ENCODE measurements at places on chromosomes 2 and 18.

DNA sequence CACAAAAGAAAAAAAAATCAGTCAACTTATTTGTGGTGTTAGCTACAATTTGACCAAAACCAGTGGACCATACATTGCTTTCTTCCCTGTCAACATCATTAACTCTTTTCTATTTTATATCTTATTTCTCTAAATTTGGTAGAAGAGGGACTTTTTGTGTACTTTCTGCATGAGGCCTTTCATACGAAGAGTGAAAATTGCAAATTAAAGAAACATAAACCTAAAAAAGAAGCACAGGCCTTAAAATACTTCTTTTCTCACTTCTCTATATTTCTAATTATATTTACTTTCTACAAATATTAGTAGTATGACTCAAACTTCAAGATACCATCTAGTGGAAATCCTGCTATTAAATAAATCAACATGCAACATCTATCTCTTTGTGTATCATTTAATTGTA is 1073.4 kb upstream of the ZEB2 start:
- DNase-seq: no peak

- DNase-seq: no peak
Measured at GRCh38 chr2:105688946-105689345, 55.8 kb upstream of the NCK2 start.

GRCh38 chr2:157438863-157439823 is 4.7 kb downstream of the CYTIP start:
- DNase-seq: no peak

DNA sequence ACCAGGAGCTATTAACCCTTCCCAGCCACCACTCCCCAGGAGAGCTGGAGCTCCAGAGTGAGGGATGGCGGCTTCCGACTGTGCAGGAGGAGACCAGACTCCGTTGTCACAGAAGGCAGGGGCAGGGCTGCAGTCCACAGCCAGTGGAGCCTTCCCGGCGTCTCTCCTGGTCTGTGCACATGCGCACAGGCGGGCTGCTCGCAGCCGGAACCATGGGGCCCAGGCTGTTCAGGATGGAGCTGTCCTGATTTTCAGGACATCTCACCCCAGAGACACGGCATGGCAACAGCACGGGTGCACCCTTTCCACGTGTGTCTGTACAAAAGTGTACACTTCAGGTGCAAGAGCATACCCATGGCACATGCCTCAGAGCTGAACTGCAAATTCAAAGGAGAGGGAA is 28.9 kb downstream of the EIPR1 start:
- no peak for DNase-seq

DNA sequence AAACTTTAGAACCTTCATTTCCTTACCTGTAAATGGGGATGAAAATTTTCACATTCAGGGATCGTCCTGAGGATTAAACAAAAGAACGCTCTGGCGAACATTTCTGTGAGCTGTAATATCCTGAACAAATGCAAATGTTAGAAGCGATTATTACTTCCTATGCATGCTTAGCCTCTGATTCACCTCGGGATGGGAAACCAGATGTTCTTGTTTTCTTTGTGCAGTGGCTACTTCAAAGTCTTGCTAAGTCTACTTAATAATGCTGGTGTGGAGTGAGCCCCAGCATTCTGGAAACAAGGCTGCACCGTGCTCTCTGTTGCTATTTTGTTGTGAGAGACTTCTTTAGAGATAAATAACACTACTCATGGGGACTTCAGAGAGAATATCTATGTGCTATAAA is 119.1 kb upstream of the PELI1 start:
- DNase-seq: no peak

- no peak for DNase-seq
Measured at GRCh38 chr18:68842951-68843350, 45.1 kb downstream of the CCDC102B start.

DNA sequence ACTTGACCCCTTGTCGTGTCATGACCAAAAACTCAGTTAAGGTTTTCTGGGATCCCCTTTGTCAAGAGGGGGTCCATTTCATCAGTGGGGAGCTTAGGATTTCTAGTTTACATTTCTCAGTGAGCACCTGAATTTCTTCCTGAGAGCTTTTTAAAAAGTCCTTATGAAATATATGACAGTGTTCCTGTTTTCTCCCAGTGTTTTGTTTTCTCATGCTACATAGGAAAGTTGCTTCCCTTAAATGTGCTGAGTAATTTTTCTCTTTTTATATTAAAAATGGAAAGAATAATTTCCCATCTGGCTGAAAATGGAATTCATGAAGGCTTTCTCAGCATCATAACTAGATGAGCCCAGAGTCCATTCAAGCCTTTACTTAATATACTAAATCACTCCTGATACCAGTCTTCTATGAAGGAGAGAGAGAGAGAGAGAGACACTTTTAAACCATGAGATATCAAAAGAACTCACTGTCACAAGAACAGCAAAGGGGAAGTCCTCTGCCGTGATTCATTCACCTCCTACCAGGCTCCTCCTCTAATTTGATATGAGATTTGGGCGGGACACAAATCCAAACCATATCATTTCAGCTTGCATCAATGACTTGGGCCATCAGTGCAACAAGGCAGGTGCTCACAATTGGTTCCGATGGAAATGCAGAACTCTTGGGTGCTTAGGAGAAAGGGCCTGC is 61.1 kb downstream of the XRCC5 start:
- DNase-seq: no peak

GRCh38 chr2:12762976-12763375 is 46.2 kb downstream of the TRIB2 start:
- DNase-seq: no peak

GRCh38 chr2:61759718-61760117 is 94.1 kb downstream of the FAM161A start:
- DNase-seq: no peak

- peak; percentile 24 for DNase-seq
Measured at GRCh38 chr18:63199743-63200241, 119.8 kb downstream of the BCL2 start.

GRCh38 chr18:40314199-40314598 is 1640.8 kb upstream of the PIK3C3 start:
- no peak for DNase-seq

- no peak for DNase-seq
Measured at GRCh38 chr18:34702814-34703213, 7.3 kb upstream of the DTNA start.

GRCh38 chr2:8893978-8894820 is 56.8 kb upstream of the KIDINS220 start:
- DNase-seq: no peak

- no peak for DNase-seq
Measured at GRCh38 chr2:73981081-73982001, 3.4 kb upstream of the TET3 start.

DNA sequence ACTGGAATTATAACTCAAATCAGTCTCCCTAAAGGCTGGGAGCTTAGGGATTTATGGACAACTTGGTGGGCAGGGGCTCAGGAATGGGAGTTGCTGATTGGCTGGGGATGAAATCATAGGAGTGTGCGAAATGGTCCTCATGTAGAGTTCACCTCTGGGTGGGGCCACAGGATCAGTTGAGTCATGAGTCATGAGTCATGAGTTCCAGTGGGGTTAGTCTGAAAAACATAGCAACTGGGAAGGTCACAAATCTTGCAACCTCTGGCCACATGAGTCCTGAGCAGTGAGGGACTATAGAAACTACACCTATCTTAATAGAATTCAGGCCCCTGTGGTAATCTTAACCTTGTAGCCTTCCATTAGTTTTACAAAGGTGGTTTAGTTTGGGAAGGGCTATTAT is 383.3 kb downstream of the RBM43 start:
- no peak for DNase-seq

- no peak for DNase-seq
Measured at GRCh38 chr18:63099848-63100629, 219.5 kb downstream of the BCL2 start.

GRCh38 chr2:43407935-43408334 is 181.5 kb upstream of the ZFP36L2 start:
- no peak for DNase-seq

DNA sequence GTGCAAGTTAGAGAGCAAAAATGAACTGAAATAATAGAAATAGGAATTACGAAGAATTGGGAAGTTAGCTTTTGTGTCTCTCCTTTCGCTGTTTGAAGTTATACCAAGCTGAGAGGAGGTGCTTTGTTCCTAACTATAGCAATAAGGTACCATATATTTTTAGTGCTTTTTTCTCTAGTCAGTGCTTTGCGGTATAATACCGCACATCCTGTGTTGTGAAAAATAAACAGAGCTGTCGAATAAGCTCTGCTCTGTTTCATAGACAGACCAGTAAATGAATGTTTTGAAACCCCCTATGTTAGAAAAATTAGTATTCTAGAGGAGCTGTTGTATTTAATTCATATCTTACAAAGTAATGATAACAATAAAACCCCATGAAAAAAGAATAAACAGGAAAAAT is 130.8 kb downstream of the MAP4K4 start:
- DNase-seq: no peak

DNA sequence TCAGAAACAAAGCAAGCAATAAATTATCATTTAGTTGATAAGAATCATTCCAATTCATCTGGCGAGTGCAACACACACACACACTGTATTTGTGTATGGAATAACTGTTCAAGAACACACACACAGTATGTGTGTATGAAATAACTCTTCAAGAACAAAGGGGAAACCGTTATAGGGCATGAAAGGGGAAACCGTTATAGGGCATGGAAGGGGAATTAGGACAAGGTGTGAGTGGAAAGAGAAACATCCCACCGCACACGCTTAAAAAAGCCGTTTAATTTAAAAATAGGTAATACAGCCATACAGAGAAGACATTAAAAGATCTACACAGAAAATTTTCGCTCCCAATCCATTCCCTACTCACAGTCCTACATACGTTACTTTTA is 607 bp upstream of the TSN start:
- DNase-seq: no peak

- no peak for DNase-seq
Measured at GRCh38 chr2:222703886-222704285, 32.4 kb downstream of the MOGAT1 start.

DNA sequence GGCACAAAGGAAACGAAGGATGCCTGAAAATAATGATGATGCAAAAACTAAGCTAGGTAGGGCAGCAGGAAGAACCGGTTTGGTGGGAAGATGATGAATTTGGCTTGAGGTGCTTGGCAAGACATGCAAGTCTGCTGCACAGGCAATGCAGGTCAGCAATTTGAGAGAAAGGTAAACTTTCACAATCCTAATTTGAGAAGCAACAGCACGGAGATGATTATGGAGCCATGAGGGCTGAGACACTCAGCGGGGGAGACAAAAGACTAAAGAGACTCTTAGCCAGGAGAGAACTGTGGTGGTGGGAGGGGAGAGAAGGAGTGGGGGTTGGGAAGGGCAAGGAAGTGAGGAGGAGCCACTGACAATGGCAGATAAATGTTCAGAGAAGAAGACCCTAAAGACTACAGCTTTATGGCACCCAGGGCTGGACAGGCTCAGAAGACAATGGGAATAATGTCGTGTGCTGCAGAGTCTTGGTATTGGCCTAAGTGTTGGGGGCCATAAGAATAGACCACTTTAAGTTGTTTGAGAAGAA is 19.4 kb upstream of the RNF149 start:
- no peak for DNase-seq

GRCh38 chr2:105399207-105399861 is 483 bp upstream of the FHL2 start:
- DNase-seq: no peak

GRCh38 chr2:223460774-223461211 is 141.4 kb downstream of the SCG2 start:
- no peak for DNase-seq

DNA sequence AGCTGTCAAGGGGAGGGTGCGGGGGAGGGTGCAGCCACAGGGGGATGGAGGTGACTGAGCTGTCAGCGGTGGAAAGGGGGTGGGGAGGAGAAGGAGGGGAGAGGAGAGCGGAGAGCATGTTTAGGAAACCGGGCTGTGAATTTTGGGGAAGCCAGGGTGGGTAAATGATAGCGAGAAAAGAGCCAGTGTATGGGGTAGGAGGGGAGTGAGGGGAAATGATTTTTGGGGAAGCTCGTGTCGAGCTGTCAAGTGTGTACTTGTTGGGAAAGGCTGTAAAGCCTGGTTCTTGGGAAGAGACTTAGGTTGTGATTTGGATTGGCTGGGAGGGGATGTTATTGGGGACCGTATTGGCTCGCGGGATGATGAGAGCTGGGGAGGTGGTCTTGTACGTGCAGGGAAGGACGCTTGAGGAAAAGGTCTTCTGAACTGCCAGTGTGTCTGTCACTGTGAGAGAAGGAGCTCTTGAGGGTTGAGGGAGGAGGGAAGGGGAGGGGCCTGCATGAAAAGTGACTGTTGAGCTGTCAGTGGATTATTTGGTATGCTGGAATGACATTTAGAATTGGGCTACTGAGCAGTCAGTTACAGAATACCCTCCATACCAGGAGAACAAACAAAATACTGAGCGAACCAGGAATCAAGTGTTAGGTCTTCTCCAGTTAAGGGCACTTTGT is 1.0 kb downstream of the UBR3 start:
- peak; percentile 33 for DNase-seq

GRCh38 chr18:41462946-41463345 is 492.1 kb upstream of the PIK3C3 start:
- no peak for DNase-seq

DNA sequence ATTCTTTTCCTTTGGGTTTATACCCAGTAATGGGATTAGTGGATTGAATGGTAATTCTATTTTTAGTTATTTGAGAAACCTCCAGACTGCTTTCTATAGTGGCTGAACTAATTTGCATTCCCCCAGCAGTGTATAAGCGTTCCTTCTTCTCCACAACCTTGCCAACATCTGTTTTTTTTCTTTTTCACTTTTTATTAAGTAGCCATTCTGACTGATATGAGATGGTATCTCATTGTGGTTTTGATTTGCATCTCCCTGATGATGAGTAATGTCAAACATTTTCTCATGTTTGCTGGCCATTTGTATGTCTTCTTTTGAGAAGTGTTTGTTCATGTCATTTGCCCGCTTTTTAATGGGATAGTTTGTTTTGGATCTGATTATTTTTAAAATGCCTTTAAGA is 64.1 kb upstream of the MEIS1 start:
- no peak for DNase-seq

GRCh38 chr18:52175406-52175805 is 164.6 kb upstream of the DCC start:
- DNase-seq: no peak

GRCh38 chr2:188291142-188291616 is 495 bp upstream of the GULP1 start:
- no peak for DNase-seq

- no peak for DNase-seq
Measured at GRCh38 chr2:86160156-86160952, 34.9 kb downstream of the IMMT start.

DNA sequence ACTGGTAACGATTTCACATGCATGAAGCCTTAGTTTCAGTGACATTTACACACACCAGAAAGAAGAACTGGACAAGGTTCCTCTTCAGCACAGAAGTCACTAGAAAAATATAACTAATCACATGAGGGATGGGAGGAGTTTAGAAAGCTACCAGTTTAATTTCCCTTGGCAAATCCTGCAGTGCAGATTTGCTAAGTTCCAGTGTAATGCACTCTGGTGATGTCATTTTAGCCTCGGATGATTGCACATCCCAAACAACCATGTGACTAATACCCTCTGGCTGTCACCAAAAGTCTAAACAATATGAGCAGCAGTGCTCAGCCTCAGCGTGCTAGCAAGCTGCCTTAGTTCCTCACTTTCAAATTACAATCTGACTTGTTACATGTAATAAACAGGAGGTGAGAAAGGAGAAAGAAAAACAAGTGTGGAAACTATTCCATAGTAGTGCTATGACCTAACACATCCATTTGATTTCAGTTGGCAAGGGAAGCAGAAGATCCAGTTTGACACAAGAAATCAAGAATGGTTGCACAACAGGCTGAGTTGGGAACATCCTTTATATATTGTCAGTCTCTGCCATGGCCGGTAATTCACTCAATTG is 35.3 kb upstream of the PPP1CB start:
- DNase-seq: no peak

GRCh38 chr2:14720319-14720718 is 87.8 kb downstream of the LRATD1 start:
- DNase-seq: no peak

- no peak for DNase-seq
Measured at GRCh38 chr2:118815731-118816130, 31.7 kb downstream of the EN1 start.
